NCI-H774 (cell line): ENCODE measurements at places on chromosomes 7 and 10.

DNA sequence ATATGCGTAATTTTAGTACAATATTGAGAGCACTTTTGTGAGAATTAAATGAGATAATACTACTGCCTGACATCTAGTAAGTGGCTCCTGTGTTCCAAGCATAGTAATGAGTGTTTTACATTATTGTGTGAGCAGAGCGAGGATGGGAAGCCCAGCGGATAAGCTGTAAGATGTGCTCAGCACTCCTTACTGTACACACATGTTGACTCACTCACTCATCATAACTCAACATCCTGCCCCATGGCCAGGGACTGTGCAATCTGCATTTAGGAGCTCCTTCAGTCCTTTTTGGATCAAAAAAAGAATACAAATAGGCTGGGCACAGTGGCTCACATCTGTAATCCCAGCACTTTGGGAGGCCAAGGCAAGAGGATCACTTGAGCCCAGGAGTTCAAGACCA is 72.9 kb upstream of the NEBL start:
- no peak for DNase-seq

GRCh38 chr7:1411414-1411813 is 47.9 kb downstream of the MICALL2 start:
- no peak for DNase-seq

- DNase-seq, result no peak
These were observed 30.2 kb downstream of the ALOX5 start for GRCh38 chr10:45404087-45404769.

- DNase-seq, result peak; percentile 37
These were observed 4.1 kb upstream of the GTPBP4 start for GRCh38 chr10:983971-984655.

DNA sequence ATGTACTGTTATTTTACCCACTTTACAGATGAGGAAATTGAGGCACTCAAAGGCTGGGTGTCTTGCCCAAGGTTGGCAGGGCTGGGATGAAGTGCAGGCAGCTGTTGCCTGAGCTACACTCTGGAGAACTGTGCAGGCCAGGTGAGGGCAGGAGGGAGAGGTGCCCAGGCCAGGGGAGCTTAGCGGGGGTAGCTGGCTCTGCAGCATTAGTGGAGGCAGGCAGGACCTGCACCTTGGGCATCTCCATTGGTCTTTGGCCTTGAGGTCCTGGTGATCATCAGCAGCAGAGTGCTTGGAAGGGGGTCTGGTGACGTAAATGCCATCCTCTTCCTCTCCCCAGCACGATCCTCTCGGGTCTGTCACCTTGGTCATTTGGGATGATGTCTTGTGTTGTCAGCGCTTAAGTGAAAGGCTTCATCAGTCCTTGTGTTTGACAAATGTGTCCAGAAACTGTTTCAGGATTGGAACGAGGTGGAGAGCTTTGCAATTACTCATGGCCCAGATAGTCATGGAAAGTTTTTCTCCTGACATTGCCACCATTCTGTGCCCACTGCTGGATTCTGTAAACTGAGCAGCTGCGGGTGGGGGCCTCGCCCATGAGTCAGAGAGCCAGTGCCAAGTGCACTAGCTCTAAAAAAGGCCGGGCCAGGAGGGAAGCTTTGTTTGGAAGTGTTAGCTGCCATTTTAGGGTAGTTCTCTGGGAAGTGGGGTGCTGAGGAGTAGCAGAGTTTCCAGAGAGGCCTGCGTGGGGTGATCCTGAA is 47.6 kb downstream of the TSPAN15 start:
- no peak for DNase-seq

GRCh38 chr10:43284341-43284910 is 17.6 kb upstream of the RASGEF1A start:
- no peak for DNase-seq
